ENCODE measurements at places on chromosomes 11 and 22.

DNA sequence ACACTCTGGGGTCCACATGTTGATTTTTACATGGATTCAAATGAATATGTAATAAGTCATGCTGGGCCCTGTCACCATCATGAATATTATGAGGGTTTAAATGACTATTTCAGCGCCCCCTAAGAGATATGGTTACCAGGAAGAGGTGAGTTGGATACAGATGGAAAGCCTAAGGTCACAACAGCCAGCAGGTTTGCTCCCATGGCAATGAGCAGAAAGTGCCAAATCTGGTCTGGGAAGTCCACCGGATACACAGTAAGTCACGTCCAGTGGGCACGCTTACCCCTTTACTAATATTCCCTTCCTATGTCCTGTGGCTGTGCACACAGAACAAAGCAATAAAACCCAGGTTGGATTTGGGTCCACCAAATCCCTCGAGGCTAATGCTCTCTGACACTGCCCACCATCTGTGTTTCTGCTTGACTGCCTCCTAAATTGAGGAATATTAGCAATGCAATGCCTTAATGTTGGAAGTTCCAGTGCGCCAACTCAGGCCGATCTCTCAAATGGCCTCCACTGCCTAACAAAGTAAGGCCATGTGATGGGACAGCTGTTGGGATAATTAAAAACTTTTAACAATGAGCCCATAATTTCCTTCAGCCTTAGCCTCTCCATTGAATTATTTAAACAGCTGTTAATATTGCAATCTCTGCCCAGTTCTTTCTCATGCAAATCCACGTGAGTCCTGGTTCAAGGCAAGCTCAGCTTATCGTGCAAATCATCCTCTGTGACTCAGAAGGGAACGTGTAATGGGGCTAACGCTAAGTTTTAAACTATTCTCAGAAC, 97.6 kb downstream of the SLC1A2 start:
- DNase-seq, result peak; percentile 67

DNA sequence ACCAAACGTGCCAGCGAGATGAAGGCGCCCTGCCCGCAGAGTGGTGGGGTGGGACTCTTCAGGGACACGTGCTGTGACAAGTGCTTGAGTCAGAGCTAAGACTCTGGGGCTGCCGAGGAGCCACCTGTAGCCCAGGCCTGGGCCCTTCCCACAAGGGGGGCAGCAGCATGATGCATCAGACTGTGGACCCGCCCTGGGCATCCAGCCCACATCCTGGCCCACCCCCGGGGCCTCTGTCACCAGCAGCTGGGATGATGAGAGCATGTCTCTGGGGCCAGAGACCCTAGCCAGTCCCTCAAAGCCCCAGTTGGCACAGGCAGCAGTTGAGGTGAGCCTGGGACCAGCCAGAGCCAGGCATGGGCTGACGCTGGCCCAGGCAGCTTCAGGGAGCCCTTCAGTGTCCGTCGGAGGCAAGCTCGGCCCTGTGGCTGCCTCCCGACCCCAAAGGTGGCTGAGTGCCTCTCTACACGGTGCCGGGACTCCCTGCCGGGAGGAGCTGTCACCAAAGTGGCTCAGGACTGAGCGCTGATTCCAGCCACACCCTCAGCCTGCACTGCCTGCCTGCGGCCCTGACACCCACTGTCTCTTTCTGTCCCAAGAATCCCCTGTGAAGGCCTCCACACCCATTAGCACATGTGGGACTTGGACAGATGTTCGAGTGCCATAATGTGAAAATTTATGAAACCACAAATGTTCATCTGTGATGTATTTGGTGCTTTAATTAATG, 41.3 kb downstream of the CDKN1C start:
- DNase-seq, result no peak

DNA sequence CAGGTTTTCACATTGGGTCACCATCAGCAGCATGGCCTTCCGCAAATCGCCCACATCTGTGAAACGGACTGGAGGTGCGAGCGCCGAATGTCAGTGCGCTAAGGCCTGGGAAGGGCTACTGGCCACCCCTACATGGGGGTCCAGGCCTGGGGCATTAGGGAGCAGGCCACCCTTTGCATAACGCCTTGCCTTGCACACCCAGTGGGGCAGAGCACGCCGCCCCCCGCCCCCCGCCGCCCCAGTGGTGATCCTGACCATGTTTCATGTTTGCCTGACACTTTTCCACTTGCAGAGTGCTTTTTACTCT, 2.6 kb downstream of the GRK2 start:
- DNase-seq, result no peak

GRCh38 chr11:48341466-48341865, 16.7 kb downstream of the OR4C3 start:
- DNase-seq, result no peak

DNA sequence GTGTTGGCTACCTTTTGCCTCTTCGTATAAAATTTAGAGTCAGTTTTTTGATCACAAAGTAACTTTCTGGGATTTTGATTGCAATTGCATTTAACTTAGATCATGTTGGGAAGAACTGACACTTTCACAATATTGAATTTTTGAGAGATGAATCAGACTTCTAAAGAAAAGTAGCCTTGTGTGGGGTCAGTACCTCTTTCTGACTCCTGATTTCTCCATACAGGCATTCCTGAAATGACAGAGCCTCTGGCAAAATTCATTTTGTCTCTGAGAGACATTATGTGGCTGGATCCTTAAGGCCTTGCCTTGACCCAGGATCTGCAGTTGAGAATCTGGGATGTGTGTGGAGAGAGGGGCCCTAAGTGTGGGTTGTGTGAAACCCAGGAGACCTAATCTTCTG, 37.8 kb downstream of the PPFIBP2 start:
- DNase-seq, result no peak

GRCh38 chr11:64039012-64039665, 3.4 kb downstream of the FLRT1 start:
- no peak for DNase-seq

DNA sequence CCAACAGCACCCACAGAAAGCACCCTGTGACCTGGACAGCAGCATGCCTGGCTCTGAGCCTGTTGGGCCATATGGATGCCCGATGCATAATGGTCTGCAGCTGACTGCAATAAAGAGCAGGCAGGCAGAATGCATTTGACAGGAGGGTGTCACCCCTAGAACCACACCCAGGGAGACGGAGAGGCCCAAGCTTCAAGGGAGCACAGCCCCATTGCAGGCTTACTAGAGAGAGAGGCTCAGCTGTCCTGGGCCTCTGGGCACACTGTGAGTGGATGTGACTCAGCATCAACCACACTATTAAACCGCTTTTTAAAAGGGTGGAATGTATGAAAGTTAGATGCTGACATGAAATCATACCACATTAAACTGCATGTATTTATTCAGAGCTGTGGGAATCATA, 365.3 kb downstream of the CTTN start:
- no peak for DNase-seq

GRCh38 chr11:75246671-75247350, 6.2 kb downstream of the TPBGL start:
- DNase-seq, result no peak

GRCh38 chr11:47912843-47913437, 64.8 kb upstream of the NUP160 start:
- no peak for DNase-seq

DNA sequence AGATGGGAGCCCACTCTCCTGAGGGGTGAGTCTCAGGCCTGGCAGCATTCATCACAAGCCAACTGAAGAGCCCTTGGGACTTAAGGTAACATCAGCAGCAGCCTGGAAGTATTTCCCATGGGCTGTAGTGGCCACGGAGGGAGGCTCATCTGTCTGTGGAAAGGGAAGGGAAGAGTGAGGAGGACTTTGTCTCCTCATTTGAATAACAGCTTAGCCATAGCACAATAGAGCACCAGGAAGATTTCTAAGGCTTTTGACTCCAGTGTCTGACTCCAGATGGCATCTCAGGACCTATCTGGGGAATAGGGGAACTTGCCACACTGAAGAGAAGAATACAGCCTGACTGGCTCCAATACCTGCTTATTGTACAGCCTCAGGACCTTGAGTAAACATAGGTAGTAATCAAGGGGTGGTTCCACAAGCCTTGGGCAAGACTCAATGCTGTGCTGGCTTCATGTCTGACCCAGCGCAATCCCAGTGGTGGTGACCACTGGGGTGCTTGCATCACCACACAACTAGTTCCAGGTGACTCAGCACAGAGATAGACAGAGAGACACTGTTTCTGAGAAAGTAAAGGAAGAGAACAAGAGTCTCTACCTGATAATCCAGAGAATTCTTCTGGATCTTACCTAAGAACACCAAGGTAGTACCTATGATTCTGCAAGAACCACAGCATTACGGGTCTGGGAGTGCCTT, 510.5 kb upstream of the CCDC179 start:
- DNase-seq, result no peak

- DNase-seq, result no peak
These were observed 807 bp upstream of the WT1 start for GRCh38 chr11:32435942-32436750.

GRCh38 chr11:79400717-79401330, 40.0 kb downstream of the TENM4 start:
- DNase-seq, result peak; percentile 44

- no peak for DNase-seq
These were observed 7.8 kb downstream of the GGA1 start for GRCh38 chr22:37616201-37617083.

- no peak for DNase-seq
These were observed 46.1 kb downstream of the KCNC1 start for GRCh38 chr11:17780668-17781067.

GRCh38 chr11:68564261-68564660, 103.7 kb downstream of the PPP6R3 start:
- no peak for DNase-seq

GRCh38 chr11:111476956-111477355, 35.2 kb downstream of the BTG4 start:
- peak; percentile 54 for DNase-seq

DNA sequence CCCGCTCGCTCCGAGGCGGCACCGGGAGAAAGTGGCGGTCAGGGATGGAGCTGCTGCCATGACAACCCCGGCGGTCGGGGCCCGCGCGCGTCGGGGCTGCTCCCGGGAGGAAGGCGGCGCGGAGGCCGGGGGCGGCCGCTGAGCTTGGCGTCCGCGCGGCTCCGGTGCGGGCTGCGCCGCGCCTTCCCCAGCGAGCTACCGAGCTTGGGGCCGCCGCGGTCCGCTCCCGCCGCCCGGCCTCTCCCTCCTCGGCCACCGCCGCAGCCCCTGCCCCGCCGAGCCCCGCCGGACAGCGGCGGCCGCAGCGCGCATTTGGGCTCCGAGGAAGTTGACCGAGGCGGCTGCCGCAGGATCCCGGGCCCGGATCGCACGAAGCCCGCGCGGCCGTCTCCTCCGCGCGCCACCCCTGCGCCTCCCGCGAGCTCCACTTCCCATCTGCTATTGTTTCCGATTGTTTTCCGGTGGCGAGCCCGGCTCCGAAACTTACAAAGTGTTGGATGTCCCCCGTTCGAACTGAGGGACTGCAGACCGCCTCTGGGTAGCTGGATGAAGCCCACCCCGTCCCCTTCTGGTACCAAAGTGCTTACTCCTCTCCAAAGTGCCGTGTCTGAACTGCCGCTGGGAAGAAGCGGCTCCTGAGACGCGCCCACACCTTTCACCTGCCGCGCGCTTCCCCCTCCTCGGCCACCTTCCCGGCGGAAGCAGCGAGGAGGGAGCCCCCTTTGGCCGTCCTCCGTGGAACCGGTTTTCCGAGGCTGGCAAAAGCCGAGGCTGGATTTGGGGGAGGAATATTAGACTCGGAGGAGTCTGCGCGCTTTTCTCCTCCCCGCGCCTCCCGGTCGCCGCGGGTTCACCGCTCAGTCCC, 540.3 kb downstream of the NTM start:
- peak; percentile 34 for DNase-seq

DNA sequence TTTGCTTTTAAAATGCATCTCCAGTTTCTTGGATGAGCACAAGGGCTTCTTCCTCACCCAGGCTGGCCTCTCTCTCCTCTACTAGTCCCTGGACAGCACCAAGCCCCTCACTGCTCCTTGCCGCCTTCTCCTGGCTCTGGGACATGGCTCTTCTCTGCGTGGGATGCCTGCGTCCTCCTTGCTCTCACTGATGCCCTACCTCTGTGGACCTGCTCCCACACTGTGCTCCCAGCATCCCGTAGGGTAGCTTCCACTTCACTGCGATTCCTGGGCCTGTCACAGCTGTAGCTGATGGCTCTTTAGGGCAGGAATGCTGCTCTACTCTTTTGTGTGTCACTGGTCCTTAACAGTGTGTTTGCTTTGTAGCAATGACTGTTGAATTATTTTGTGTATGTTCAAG, 136.3 kb downstream of the SNX19 start:
- DNase-seq, result no peak

DNA sequence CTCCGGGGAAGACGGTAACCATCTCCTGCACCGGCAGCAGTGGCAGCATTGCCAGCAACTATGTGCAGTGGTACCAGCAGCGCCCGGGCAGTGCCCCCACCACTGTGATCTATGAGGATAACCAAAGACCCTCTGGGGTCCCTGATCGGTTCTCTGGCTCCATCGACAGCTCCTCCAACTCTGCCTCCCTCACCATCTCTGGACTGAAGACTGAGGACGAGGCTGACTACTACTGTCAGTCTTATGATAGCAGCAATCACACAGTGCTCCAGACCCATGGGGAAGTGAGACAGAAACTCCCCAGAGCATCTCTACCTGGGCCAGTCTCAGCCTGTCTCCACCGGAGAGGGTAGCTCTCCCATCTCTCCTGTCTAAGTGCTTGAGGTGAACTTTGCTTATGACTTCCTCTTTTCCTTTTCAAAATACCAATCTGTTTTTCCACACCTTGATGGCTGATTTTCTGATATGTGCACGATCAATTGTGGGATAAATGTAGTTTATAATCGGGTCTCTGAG, 48.5 kb upstream of the VPREB1 start:
- no peak for DNase-seq
